ENCODE measurements at places on chromosomes 13 and 19.

GRCh38 chr19:8850488-8850887 is 18.3 kb downstream of the MBD3L1 start:
- no peak for DNase-seq

GRCh38 chr13:68895696-68896095 is 1211.9 kb upstream of the ATXN8OS start:
- DNase-seq, result no peak

GRCh38 chr13:51726446-51727193 is 77.3 kb downstream of the DHRS12 start:
- DNase-seq, result no peak

DNA sequence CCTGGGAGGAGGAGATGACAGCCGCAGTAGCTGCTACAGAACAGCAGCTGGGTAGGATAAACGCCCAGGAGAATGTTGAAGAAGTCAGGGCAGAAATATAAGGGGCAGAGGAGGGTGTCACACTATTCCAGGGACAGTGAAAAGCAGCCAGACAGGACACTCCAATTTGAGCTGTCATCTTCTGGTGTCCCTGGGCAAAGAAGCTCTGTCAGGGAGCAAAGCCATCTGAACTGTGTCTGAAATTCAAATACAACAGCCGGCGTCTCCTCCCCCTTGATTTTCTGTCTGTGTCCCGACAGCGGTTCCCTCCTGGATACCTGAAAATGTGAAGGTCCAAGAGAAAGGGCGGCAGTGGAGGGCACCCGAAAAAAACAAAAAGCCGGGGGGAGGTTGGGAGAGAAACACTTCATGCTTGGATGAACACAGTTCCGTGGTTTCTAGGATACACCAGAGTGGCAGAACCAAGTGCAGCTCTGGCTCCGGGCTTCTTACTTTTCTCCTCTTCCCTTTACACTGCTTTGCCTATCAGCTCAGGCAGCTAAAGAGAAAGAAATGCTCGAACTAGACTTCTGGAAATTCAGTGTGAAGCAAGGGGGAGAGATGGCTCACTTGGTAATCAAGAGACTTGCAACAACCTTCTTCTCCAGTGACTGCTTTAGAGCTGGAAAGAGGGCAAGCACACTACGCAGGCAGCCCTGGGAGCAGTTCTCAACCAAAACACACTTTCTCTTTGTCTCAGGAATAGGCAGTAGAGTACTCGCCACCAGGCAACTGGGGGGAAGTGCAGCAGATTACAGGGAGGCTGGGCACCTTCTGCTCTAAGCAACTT is 465.6 kb downstream of the ITGBL1 start:
- DNase-seq, result no peak

DNA sequence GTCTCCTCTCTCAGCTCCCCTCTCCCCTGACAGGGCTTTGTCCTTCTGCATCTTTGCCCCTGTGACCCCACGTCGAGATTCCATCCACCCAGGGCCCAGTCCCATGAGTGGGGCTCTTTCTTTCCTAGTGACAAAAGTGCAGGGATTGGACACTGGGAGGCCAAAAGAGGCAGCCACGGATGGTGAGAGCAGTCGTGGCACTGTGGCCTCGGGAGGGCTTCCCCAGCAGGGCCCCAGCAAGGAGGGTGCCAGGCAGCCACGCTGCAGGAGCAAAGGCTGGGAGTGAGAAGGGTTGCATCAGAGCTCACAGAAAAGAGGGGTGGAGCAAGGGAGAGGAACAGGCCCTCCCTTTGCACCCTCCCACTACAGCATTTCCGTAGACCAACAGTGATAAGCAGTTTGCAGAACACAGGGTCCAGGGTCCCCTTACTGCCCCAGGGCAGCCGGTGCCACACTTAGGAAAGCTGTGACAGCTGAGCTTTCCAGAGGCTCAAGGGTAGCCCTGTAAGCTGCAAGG is 4.9 kb downstream of the ZSCAN1 start:
- DNase-seq, result no peak
